Thoracic aorta (tissue), 2 donors: ENCODE measurements at places on chromosomes 5 and 9.

GRCh38 chr5:109281136-109281690 lies 128.6 kb downstream of the PJA2 start:
- no peak for DNase-seq
- no peak overlapping the region for H3K27ac ChIP-seq
- H3K27me3 ChIP-seq = no peaks in the 10 kb centered on the region
- no peaks in the 10 kb centered on the region for H3K36me3 ChIP-seq

GRCh38 chr5:157689942-157690689 lies 18.8 kb downstream of the C5orf52 start:
- H3K36me3 ChIP-seq = no peaks in the 10 kb centered on the region
- no peak for DNase-seq
- no peaks in the 10 kb centered on the region for H3K27me3 ChIP-seq
- H3K4me1 ChIP-seq = no peaks in the 10 kb centered on the region
- H3K27ac ChIP-seq = no peak overlapping the region

DNA sequence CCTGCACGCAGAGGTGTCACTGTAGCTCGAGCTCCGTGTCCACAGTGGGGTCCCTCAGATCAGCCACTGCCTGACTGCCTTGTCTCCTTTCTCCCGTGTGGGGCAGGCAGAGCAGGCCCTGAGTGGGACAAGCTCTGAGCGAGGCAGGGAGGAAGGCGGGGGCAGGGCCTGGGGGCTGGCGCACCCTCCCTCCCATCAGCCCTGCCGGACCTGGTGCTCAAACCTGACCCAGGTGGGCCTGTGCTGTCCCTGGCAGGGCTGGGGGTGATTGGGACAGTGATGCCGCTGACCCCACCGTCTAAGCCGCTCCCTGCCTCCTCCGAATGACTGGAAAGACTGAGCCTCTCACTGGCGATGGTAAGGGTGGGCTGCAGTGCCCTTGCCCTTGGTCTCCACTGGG lies 60.9 kb downstream of the KCNT1 start:
- no peaks in the 10 kb centered on the region for H3K4me1 ChIP-seq
- no peaks in the 10 kb centered on the region for H3K36me3 ChIP-seq
- H3K4me3 ChIP-seq = no peak overlapping the region

GRCh38 chr5:123285122-123286023 lies 137.8 kb downstream of the CEP120 start:
- peak overlapping the region; percentile 90 for H3K27ac ChIP-seq
- no peaks in the 10 kb centered on the region for H3K27me3 ChIP-seq
- H3K4me1 ChIP-seq = no peaks in the 10 kb centered on the region

DNA sequence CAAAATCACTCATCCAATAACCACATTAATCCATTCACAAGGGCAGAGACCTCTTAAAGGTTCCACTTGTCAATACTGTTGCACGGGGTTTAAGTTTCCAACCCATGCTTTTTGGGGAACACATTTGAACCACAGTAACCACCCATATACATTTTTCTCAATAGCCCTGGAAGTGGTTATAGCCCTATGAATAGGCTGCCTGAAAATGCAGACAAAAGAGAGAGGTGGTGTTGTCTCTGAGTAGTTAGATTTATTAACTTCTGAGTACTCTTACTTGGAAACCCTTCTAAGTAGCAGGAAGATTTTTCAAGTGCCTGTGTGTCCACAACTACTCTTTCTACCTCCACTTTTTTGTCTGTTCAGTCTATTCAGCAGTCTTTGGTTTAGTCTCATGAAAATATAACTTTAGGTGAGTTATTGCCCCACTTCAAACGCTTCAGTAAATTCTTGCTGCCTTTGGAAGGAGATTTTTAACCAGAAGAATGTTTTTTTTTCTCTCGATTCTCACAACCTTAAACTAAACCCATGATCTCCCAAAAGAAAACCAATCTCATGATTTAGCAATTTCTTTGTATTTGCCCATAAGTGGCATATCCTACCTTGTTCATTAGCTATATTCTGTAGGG lies 42.6 kb downstream of the ARHGEF28 start:
- DNase-seq = no peak
- H3K27me3 ChIP-seq = no peaks in the 10 kb centered on the region
- no peak overlapping the region for H3K27ac ChIP-seq
- no peaks in the 10 kb centered on the region for H3K36me3 ChIP-seq
- H3K4me1 ChIP-seq = peaks cover 31% of the 10 kb centered on the region

GRCh38 chr9:129853614-129854013 lies 18.4 kb downstream of the USP20 start:
- no peaks in the 10 kb centered on the region for H3K27me3 ChIP-seq
- DNase-seq = no peak
- H3K27ac ChIP-seq = peak overlapping the region; percentile 28
- no peak overlapping the region for H3K4me3 ChIP-seq
- peaks cover 23% of the 10 kb centered on the region for H3K36me3 ChIP-seq

GRCh38 chr9:105858006-105858690 lies 163.8 kb downstream of the TMEM38B start:
- no peaks in the 10 kb centered on the region for H3K27me3 ChIP-seq
- DNase-seq = no peak
- H3K27ac ChIP-seq = no peak overlapping the region
- no peaks in the 10 kb centered on the region for H3K4me1 ChIP-seq
- no peaks in the 10 kb centered on the region for H3K36me3 ChIP-seq

GRCh38 chr9:127873223-127873691 lies 4.2 kb downstream of the AK1 start:
- H3K27ac ChIP-seq = no peak overlapping the region
- peaks cover 16% of the 10 kb centered on the region for H3K36me3 ChIP-seq
- DNase-seq = no peak
- H3K4me1 ChIP-seq = peaks cover 27% of the 10 kb centered on the region

- no peaks in the 10 kb centered on the region for H3K27me3 ChIP-seq
- no peak for DNase-seq
- no peak overlapping the region for H3K4me3 ChIP-seq
- H3K27ac ChIP-seq = no peak overlapping the region
Observed at GRCh38 chr9:14746626-14747025, 24.1 kb upstream of the CER1 start.

- no peak for DNase-seq
- H3K27ac ChIP-seq = no peak overlapping the region
- no peak overlapping the region for H3K4me3 ChIP-seq
- H3K27me3 ChIP-seq = peaks cover 6% of the 10 kb centered on the region
- no peaks in the 10 kb centered on the region for H3K36me3 ChIP-seq
Observed at GRCh38 chr5:135486131-135487036, 34.2 kb upstream of the TIFAB start.

- H3K27ac ChIP-seq = no peak overlapping the region
- no peak for DNase-seq
- H3K4me3 ChIP-seq = no peak overlapping the region
- H3K4me1 ChIP-seq = peaks cover 11% of the 10 kb centered on the region
- H3K27me3 ChIP-seq = no peaks in the 10 kb centered on the region
Observed at GRCh38 chr5:84301535-84301934, 83.1 kb downstream of the EDIL3 start.

DNA sequence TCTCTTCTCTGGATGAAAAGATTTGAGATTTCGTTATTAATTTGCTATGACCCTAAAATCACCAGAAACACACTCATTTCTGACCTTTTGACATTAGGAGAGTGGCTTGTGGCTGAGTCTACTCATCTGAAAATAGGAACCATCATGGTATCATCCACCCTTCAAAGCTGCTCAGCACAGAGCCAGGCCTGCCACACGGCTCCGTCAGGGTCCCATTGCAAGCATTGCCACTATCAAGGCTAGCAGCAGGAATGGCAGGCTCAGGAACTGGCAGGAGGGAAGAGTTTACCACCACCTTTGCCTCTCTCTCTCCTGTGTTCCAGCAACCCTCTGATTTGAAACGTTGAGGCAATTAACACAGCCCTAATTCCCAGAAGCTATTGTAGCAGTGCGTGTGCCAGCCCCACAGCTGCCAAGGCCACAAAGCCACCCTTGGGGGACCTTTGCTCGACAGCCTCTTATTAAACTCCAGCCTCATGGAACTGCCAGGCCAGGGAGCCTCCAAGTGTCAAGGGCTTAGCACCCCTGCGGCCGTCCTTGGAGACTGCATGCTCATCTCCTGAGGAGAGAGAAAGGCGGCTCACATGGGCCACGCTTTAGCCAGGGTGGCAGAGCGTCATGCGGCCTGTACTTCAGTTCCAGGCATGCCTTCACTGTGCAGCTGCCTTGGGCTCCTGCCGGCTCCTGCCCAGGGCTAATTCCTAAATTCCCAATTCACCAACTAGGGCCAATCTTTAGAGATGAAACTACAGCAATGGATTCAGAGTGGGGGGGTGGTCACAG lies 145.9 kb downstream of the ROR2 start:
- H3K27ac ChIP-seq = no peak overlapping the region
- H3K36me3 ChIP-seq = no peaks in the 10 kb centered on the region
- no peaks in the 10 kb centered on the region for H3K4me1 ChIP-seq
- H3K4me3 ChIP-seq = no peak overlapping the region

GRCh38 chr9:127107929-127108876 lies 14.2 kb downstream of the ANGPTL2 start:
- no peak overlapping the region for H3K4me3 ChIP-seq
- no peak overlapping the region for H3K27ac ChIP-seq
- H3K36me3 ChIP-seq = no peaks in the 10 kb centered on the region
- DNase-seq = no peak
- peaks cover 24% of the 10 kb centered on the region for H3K4me1 ChIP-seq

DNA sequence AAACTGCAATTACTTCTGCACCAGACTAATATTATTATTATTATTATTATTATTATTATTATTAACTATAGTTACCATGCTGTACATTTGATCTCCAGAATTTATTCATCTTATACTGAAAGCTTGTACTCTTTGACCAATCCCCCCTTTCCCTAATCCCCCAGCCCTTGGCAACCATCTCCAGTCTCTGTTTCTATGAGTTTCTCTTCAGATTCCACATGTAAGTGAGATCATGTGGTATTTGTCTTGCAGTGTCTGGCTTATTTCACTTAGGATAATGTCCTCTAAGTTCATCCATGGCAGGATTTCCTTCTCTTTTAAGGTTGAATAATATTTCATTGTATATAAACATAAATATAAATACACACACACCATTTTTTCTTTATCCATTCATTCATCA lies 287.0 kb upstream of the DAB2 start:
- no peak overlapping the region for H3K4me3 ChIP-seq
- H3K36me3 ChIP-seq = no peaks in the 10 kb centered on the region
- no peak overlapping the region for H3K27ac ChIP-seq
- H3K27me3 ChIP-seq = no peaks in the 10 kb centered on the region

- no peak for DNase-seq
- H3K36me3 ChIP-seq = no peaks in the 10 kb centered on the region
- peaks cover 11% of the 10 kb centered on the region for H3K4me1 ChIP-seq
- H3K4me3 ChIP-seq = peak overlapping the region; percentile 51
Observed at GRCh38 chr5:1380011-1380817, 35.3 kb upstream of the CLPTM1L start.

GRCh38 chr5:159975462-159976019 lies 33.4 kb upstream of the TTC1 start:
- H3K4me3 ChIP-seq = peak overlapping the region; percentile 41
- peaks cover 14% of the 10 kb centered on the region for H3K4me1 ChIP-seq

DNA sequence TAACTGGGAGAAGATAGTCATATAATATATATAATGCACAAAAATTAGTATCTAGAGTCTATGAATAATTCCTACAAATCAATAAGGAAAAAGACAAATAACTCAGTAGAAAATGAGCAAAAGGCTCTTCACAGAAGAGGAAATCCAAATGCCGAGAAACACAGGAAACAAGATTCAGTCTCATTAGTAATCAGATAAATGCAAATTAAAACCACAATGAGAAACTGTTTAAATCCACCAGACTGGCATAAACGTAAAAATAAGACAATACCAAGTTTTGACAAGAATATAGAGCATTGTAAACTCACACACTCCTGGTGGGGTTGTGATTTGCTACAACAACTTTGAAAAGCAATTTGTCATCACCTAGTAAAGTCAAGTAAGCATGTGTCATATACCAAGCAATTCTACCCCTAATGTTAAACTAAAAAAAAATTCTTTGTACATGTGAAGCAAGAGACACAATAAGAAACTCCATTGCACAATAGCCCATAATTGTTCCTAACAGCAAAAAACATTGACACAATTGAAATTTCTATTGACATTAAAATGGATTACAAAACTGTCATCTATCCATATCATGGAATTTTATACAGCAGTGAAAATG lies 21.0 kb upstream of the UBLCP1 start:
- no peaks in the 10 kb centered on the region for H3K36me3 ChIP-seq
- no peaks in the 10 kb centered on the region for H3K4me1 ChIP-seq
- H3K4me3 ChIP-seq = no peak overlapping the region

GRCh38 chr5:72604111-72604797 lies 97.0 kb upstream of the ZNF366 start:
- H3K36me3 ChIP-seq = no peaks in the 10 kb centered on the region
- no peaks in the 10 kb centered on the region for H3K27me3 ChIP-seq
- no peak overlapping the region for H3K27ac ChIP-seq
- H3K4me3 ChIP-seq = no peak overlapping the region
- H3K4me1 ChIP-seq = peaks cover 11% of the 10 kb centered on the region

GRCh38 chr5:27963050-27963783 lies 924.8 kb upstream of the CDH9 start:
- DNase-seq = no peak
- no peaks in the 10 kb centered on the region for H3K4me1 ChIP-seq
- no peaks in the 10 kb centered on the region for H3K27me3 ChIP-seq
- H3K27ac ChIP-seq = no peak overlapping the region
- H3K4me3 ChIP-seq = no peak overlapping the region

- H3K36me3 ChIP-seq = no peaks in the 10 kb centered on the region
- H3K4me1 ChIP-seq = no peaks in the 10 kb centered on the region
Observed at GRCh38 chr9:118187408-118187807, 483.2 kb downstream of the TLR4 start.

- H3K27me3 ChIP-seq = no peaks in the 10 kb centered on the region
- H3K4me1 ChIP-seq = peaks cover 10% of the 10 kb centered on the region
- no peak overlapping the region for H3K4me3 ChIP-seq
- H3K27ac ChIP-seq = no peak overlapping the region
- DNase-seq = no peak
- no peaks in the 10 kb centered on the region for H3K36me3 ChIP-seq
Observed at GRCh38 chr9:95351051-95351450, 33.5 kb upstream of the FANCC start.

DNA sequence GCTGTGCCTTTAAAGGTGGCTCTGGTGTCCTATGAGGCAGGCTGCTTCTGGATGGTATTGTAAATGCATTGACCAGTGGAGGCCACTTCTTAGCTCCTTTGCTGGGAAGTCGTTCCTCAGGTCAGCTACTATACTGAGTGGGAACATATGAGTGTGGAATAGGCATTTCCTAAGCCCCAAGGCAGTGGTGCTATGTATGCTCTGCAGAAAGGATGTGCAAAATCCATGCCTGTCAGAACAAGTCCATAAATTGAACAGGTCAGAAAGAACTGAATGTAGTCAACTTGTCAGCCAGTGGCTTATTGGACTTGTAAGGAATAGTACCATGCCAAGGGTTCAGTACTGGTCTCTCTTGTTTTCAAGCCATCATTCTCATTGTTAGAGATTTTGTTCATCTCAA lies 216.4 kb downstream of the CDH10 start:
- no peaks in the 10 kb centered on the region for H3K27me3 ChIP-seq
- no peaks in the 10 kb centered on the region for H3K36me3 ChIP-seq
- DNase-seq = no peak
- H3K4me3 ChIP-seq = no peak overlapping the region
- no peak overlapping the region for H3K27ac ChIP-seq
- no peaks in the 10 kb centered on the region for H3K4me1 ChIP-seq

GRCh38 chr5:179343719-179344430 lies 1.4 kb downstream of the ADAMTS2 start:
- H3K4me3 ChIP-seq = peak overlapping the region; percentile 92
- H3K27me3 ChIP-seq = no peaks in the 10 kb centered on the region
- peaks cover 23% of the 10 kb centered on the region for H3K4me1 ChIP-seq
- H3K36me3 ChIP-seq = no peaks in the 10 kb centered on the region
- no peak for DNase-seq
